ENCODE measurements at places on chromosomes 11 and 22. TPM values are rescaled to one million over a fixed set of nuclear protein-coding genes. Genes with fewer than 3 reads are reported as not detected.
A peak's percentile ranks its signal among the peaks of the same experiment; 100 is the strongest.

- no peak for DNase-seq
These were observed 465.0 kb downstream of the GUCY1A2 start for GRCh38 chr11:106553304-106553703.

- DNase-seq: peak; percentile 100
These were observed 33.2 kb upstream of the CCDC89 start for GRCh38 chr11:85718991-85719807.

- no peak for DNase-seq
These were observed 96.9 kb upstream of the PITPNB start for GRCh38 chr22:28015676-28016601.

GRCh38 chr22:49151256-49152126 is 676.2 kb downstream of the BRD1 start:
- no peak for DNase-seq

GRCh38 chr11:77402218-77402556 is 71.7 kb downstream of the PAK1 start:
- no peak for DNase-seq

DNA sequence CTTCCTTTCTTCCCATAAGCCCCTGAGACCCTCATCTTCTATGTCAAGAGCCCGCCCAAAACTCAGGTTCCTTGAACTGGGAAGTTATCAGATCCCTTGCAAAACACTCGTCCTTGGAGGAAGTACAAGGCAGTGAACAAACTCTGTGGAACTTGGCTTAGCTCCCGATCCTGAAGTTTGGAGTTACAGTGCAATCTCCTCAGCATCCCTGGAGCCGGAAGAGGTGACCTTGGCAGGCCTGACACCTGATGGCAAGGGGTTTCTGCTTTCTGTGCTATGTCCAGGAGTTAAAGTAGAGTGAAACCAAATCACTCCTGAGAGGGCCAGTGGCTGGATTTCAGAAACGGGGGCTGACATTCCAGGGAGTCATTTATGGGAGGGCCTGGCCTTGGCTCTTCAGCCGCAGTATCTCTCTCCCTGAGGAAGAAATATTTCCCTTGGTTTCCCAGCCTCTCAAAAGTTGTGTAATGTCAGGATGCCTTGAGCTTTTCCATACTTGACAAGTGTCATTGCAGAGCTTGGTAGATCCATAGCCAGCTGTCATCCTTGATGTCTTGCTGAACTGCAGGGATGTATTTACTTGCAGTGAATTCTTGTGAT is 1.9 kb upstream of the GRAMD1B start:
- no peak for DNase-seq

DNA sequence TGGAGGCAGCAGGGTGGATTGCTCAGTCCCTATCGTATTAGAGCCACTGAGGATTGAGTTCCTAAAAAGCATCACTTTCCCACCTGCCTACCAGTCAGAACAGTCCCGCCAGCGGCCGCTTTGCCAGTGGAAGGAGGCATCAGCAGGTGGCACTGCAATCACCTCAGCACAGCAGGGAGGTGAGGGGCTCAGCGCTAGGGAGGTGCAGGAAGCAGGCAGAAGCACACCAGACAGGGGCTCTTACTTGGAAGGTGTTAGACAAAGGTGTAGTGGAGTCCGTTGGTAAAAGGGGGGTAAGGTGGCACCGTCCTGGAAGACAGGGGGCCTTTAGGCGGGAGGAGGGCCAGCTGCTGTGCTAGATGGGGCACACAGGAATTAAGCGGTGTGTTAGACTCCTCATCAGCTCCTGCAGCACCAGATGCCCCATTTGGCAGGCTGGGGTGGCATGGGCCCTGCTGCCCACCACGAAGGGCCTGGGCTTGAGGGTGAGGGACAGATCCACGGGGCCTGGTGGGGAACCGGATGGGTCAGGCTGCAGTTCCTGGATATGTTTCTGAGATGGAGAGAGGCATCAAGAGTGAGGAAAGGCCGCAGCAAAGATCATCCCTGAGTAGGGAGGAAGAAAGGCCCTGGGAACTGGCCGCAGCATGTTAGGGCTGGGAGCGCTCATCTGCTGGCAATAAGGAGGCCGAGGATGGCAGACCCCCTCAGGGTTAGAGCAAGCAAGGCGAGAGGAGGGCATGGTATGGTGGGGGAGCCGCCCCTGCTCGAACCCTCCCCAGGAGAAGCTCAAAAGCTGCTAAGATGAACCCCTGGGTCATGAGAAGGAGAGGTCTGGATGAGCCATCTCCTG is 42.5 kb downstream of the C11orf58 start:
- DNase-seq: no peak

DNA sequence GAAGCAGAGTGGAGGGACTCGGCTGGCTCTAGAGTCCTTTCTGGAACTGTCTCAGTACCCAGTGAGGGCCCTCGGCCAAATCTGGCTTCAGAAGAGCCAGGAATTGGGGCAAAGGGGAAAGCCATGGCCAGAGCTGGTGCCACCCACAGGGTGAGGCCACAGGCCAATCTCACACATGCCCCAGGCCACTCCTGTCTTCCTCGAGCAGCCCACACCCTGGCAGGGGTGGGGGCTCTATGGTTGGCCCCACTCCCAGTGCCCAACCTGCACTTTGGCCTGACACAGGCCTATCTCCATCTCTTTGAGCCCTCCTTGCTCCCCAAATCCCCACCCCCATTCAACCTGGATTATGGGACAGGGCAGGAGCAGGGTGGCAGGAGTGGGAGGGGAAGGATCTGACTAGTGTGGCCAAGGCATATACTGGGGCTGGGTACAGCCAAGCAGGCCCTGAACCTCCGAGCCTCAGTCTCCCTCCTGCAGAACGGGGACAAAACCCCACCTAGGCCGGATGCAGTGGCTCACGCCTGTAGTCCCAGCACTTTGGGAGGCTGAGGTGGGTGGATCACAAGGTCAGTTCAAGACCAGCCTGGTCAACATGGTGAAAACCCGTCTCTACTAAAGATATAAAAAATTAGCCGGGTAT is 6.9 kb downstream of the TST start:
- DNase-seq: no peak

GRCh38 chr22:44486538-44486937 is 11.5 kb downstream of the RTL6 start:
- DNase-seq: no peak

- DNase-seq: no peak
These were observed 1.9 kb upstream of the ANO5 start for GRCh38 chr11:22190827-22191463.

DNA sequence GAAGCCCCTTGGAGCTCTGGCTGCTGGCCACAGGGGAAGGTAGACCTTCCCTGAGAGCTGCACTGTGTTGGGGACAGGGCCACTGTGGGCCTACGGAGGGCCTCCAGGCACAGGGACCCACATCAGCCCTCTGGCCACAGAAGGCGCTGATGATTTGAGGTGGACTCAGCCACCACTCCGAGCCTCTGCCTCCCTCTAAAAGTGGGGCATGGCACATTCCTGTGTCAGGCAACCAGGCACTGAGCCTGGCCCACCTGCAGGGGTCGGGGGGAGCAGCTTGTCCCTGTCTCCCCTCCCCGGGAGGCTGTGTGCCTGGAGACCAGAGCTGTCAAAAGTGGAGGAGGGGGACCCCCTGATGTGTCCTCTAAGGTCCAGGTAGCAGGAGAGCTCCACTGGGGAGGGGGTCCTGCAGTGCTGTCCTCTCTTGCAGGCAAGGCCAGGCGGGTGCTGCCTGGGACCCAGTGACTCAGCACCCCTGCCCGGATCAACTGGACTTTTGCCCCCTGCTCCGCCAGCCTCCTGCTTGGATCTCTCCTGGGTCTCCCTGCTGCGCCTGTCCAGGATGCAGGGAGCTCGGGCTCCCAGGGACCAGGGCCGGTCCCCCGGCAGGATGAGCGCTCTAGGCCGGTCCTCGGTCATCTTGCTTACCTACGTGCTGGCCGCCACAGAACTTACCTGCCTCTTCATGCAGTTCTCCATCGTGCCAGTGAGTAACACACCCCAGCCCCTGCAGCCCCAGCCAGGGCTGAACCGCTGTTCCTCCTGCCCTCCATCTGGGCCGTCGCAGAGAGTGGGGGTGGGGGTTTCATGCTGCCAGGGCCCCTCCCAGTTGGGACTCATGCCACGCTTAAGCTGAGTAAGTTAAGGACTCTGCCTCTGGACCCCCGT is 17.5 kb upstream of the CDKN1C start:
- DNase-seq: no peak

DNA sequence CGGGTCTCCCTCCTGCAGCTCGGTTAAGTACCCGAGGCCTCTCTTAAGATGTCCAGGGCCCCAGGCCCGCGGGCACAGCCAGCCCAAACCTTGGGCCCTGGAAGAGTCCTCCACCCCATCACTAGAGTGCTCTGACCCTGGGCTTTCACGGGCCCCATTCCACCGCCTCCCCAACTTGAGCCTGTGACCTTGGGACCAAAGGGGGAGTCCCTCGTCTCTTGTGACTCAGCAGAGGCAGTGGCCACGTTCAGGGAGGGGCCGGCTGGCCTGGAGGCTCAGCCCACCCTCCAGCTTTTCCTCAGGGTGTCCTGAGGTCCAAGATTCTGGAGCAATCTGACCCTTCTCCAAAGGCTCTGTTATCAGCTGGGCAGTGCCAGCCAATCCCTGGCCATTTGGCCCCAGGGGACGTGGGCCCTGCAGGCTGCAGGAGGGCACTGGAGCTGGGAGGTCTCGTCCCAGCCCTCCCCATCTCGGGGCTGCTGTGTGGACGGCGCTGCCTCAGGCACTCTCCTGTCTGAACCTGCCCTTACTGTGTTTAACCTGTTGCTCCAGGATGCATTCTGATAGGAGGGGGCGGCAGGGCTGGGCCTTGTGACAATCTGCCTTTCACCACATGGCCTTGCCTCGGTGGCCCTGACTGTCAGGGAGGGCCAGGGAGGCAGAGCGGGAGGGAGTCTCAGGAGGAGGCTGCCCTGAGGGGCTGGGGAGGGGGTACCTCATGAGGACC is 25.0 kb downstream of the FADS3 start:
- DNase-seq: no peak

- DNase-seq: no peak
These were observed 24.9 kb downstream of the COMMD9 start for GRCh38 chr11:36264011-36264972.

GRCh38 chr11:134333946-134334345 is 2.2 kb downstream of the GLB1L2 start:
- DNase-seq: no peak

- DNase-seq: peak; percentile 29
These were observed 61.9 kb downstream of the TSPAN18 start for GRCh38 chr11:44788536-44789261.

DNA sequence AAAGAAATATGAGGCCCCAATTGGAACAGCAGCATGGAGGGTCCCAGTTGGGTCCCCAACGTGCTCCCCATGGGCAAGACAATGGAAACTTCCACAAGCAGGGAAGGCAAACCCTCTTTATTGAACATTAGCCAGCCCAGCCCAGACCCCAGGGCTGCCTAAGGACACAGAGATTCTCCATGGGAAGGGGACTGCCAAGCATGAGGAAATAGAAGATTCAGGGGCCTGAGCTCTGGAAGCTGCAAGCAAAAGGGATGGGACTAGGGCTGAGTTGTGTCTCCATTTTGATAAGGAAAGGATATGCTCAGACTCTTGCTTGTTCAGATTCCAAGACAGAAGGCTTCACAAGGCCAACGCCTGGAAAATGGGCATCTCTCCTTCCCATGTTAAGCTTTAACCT is 23.3 kb downstream of the TMEM218 start:
- DNase-seq: no peak

- DNase-seq: no peak
These were observed 6.5 kb downstream of the ARSA start for GRCh38 chr22:50621356-50621880.

DNA sequence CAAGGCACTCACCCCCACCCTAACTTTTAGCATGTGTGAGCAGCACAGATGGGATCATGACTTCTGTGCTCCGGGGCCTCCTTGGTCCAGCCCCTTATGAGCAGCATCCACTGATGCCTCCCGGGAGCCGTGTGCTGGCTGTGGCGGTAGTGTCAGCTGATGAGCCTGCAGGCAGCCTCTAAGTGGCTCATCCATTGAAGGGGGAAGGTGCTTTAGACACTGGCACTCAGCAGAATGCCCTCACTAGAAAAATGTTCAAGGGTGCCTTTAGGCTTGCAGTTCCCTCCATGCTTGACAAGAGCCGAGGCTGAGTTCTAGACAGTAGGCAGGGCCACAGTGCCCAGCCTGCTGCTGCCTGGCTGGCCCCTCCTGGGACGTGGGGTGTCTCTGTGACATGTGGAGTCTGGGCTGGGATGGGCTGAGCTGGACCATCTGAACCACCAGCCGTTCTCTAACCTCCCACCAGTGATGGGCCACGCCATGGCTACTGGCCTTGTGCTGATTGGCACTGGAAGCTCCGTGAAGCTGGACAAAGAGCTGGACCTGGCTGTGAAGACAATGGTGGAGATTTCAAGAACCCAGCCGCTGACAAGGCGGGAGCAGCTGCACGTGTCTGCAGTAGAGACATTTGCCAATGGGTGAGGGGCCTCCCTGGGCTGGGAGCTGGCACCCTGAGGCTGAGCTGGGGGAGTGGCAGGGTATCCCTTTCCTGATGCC is 5.8 kb downstream of the TTC38 start:
- DNase-seq: no peak

- no peak for DNase-seq
These were observed 845.3 kb downstream of the FAM181B start for GRCh38 chr11:81888391-81888790.

DNA sequence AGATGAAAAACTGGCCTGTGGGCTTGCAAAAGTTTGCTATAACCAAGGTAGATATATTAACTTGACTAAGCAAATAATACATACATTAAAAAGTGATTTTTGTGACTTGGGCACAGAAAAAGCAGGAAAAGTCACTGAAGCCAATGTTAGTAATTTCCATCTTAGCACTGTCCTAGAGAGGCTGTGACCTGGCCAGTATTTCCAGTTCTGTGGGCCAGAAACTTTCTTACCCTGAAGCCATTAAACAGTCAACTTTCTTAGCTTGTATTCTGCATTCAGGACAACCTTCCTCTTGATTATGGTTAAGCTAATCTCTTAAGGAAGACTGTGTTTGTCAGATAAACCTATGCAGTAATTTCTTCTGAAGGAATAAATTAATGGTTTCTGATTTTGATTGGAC is 22.3 kb upstream of the SLC36A4 start:
- no peak for DNase-seq

DNA sequence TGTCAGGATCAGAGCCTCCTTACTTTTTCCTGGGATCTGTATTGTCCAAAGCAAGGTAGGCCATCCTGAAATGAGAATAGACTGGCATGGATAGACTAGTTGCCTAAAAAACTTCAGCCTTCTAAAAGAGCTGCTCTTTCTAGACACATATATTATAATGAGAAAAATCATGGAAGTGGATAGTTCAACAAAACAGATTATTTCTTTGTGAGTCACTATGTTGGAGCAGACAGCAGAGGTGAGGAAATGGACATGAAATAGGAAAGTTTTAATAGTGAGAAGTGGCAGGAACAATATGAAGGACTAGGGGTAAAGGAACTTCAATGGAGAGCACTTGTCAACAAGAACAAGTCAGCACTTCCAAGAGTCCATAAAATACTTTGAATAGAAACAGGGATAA is 101.9 kb upstream of the ANO3 start:
- DNase-seq: peak; percentile 24

- DNase-seq: no peak
These were observed 384.6 kb downstream of the BUD13 start for GRCh38 chr11:116388146-116388545.

Gene PHOX2A
- not detected for total RNA-seq

Gene PNPLA5
- not detected for total RNA-seq

Gene SLC22A9
- not detected for total RNA-seq

Gene TP53I11
- 101 TPM for total RNA-seq

Gene VSIG10L2
- not detected for total RNA-seq

Gene C1QTNF4
- 0.20 TPM for total RNA-seq
